ENCODE measurements at places on chromosomes 2 and 18. TPM values are rescaled to one million over a fixed set of nuclear protein-coding genes. Genes with fewer than 3 reads are reported as not detected.
A peak's percentile ranks its signal among the peaks of the same experiment; 100 is the strongest.

The MYO1B gene
- total RNA-seq = 305 TPM

The LAMA3 gene
- total RNA-seq = 142 TPM

GRCh38 chr18:8705961-8706790, 820 bp downstream of the MTCL1 start:
- H3K4me3 ChIP-seq = peak overlapping the region; percentile 32
- peaks cover 16% of the 10 kb centered on the region for H3K4me1 ChIP-seq
- no peak overlapping the region for H3K27ac ChIP-seq
- peaks cover 11% of the 10 kb centered on the region for H3K27me3 ChIP-seq
- no peaks in the 10 kb centered on the region for H3K36me3 ChIP-seq

DNA sequence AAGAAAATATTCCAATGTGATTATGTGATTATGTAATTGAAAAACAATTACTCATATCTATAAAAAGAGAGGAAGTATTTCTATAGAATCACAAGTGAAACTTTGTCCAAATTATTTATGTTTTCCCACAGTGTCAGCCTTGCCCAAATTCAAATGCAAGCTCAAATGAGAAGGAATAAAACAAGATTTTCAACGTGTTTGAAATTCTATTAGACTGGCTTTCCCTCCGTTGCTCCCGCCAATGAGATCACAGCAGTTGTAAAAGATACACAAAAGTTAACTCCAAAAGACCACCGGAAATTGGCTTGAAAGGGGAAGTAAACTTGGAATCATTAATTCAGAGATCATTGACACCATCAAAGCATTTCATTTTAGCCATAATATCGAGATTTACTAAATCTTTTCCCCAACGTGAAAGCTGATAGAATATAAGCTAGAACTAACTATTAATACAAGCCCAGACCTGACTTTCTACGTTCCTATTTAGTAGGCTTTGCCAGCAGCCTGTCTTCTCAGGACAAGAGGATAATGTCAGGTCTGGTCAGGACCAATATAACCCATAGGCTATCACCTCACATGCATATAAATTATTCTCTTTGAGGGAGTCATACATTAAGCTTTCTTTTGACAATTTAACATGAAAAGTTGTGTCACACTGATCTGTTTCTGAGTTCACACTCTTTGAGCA, 222.6 kb upstream of the CHAC2 start:
- no peaks in the 10 kb centered on the region for H3K4me1 ChIP-seq
- H3K4me3 ChIP-seq = no peak overlapping the region

GRCh38 chr2:54771166-54771885, 47.9 kb downstream of the EML6 start:
- no peak overlapping the region for H3K27ac ChIP-seq
- no peak for DNase-seq
- no peaks in the 10 kb centered on the region for H3K36me3 ChIP-seq
- no peak overlapping the region for H3K4me3 ChIP-seq
- H3K27me3 ChIP-seq = no peaks in the 10 kb centered on the region

GRCh38 chr2:33859811-33860461, 260.8 kb upstream of the FAM98A start:
- no peaks in the 10 kb centered on the region for H3K27me3 ChIP-seq
- H3K4me3 ChIP-seq = no peak overlapping the region
- H3K27ac ChIP-seq = no peak overlapping the region
- H3K36me3 ChIP-seq = no peaks in the 10 kb centered on the region
- DNase-seq = peak; percentile 33

The SFXN5 gene
- 19.7 TPM for total RNA-seq

The SERPINB3 gene
- total RNA-seq = not detected

DNA sequence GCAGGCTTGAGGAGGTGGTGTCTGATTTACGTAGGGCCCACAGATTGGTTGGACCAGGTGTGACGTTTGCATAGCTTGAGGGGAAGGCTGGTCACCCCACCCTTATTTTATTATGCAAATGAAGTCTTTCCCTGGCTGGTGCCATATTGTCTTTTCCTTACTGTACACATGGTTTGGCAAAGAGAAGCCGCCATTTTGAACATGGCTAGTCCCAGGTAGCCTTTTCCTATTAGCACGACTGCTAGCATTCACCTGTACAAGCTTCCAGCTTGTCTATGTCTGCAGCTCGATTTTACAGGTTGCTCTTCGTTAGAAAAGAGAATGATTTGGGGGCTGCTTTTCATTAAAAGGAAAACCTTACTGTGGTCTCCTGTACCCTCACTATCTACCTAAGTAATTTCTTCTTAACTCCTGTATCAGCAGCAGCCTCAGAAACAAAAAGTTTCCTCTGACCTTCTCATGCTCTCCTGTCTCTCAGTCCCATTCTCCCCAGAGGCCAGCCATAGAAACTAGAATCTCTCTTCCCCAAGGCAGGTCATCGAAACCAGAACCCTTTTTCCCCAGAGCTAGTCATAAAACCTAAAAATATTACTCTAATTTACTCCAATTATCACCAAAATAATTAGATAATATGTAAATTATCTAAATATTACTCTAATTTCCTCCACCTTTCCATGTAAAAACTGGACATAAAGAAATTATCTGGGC, 151.8 kb downstream of the B3GNT2 start:
- H3K27ac ChIP-seq = no peak overlapping the region
- no peak for DNase-seq
- H3K27me3 ChIP-seq = no peaks in the 10 kb centered on the region
- H3K4me3 ChIP-seq = no peak overlapping the region

The GCKR gene
- 0.37 TPM for total RNA-seq

GRCh38 chr2:197862246-197862955, 58.0 kb downstream of the PLCL1 start:
- no peaks in the 10 kb centered on the region for H3K36me3 ChIP-seq
- DNase-seq = no peak
- no peak overlapping the region for H3K27ac ChIP-seq
- no peaks in the 10 kb centered on the region for H3K27me3 ChIP-seq
- H3K4me1 ChIP-seq = no peaks in the 10 kb centered on the region
- H3K4me3 ChIP-seq = no peak overlapping the region

The EIF2AK2 gene
- 53.3 TPM for total RNA-seq

GRCh38 chr2:70420143-70420542, 118.3 kb upstream of the FAM136A start:
- no peak for DNase-seq
- H3K36me3 ChIP-seq = no peaks in the 10 kb centered on the region
- H3K27ac ChIP-seq = no peak overlapping the region
- H3K4me3 ChIP-seq = no peak overlapping the region
- H3K4me1 ChIP-seq = no peaks in the 10 kb centered on the region

- H3K27ac ChIP-seq = no peak overlapping the region
- H3K4me1 ChIP-seq = no peaks in the 10 kb centered on the region
- H3K4me3 ChIP-seq = no peak overlapping the region
- DNase-seq = no peak
Observed at GRCh38 chr2:171469176-171469575, 35.1 kb downstream of the DCAF17 start.

The MSH2 gene
- total RNA-seq = 19.5 TPM
